Stimulated activated CD4-positive, alpha-beta T cell treated with anti-CD3 and anti-CD28 coated beads, Interleukin-15, amount 100 ng/mL, for 1 hour (primary cell): ENCODE measurements at places on chromosomes 12 and 14.

DNA sequence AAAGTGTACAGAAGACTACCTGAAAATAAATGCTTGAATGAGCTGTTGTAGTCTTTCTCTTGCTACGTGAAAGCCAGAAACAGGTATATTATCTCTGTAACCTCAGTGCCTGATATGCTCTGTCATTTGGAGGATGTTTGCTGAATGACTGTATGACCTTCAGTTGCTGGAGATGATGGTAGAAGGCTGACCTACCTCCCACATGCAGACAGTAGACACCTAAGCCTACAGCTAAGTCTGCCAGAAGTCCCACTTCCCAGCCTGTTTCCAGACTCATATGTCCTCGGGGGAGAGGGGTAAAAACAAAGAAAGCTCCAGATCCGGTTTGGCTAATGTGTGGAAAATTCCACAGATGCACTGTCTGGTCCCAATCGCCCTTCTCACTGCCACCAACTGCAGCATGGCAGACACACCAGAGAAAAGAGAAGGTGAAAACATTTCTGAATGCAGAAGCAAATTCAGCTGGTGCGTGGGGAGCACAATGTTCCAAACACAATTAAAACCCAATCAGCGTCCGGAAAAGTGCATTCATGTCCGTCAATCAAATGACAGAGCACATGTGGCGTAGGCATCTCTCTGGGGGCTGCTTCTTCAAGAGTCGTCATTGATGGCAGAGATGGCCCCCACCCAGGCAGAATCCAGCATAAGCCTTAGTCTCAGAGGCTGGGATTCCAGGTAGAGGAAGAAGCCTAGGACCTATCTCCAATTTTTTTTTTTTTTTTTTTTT lies 76.3 kb upstream of the TBX3 start:
- no peak for DNase-seq

DNA sequence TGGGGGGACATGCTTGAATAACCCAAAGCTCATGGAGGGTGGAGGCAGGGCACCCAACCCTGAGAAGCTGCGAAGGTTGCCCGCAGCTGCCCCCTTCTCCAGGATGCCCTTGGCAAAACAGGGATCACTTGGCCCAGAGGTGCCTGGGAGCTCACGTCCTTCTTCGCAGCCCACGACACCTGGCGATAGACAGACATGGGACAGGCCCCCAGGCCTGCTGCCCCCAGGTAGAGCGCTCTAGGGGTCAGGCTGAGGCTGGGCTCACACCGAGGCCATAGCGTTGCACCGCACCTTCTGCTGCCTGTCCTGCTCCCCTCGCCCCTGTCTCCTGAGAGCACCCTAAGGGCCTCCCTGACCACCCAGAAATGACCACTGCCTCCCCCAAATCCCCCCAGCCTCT lies 20.2 kb upstream of the PLA2G1B start:
- no peak for DNase-seq

GRCh38 chr12:91579516-91580263 lies 397.1 kb upstream of the DCN start:
- DNase-seq, result no peak

DNA sequence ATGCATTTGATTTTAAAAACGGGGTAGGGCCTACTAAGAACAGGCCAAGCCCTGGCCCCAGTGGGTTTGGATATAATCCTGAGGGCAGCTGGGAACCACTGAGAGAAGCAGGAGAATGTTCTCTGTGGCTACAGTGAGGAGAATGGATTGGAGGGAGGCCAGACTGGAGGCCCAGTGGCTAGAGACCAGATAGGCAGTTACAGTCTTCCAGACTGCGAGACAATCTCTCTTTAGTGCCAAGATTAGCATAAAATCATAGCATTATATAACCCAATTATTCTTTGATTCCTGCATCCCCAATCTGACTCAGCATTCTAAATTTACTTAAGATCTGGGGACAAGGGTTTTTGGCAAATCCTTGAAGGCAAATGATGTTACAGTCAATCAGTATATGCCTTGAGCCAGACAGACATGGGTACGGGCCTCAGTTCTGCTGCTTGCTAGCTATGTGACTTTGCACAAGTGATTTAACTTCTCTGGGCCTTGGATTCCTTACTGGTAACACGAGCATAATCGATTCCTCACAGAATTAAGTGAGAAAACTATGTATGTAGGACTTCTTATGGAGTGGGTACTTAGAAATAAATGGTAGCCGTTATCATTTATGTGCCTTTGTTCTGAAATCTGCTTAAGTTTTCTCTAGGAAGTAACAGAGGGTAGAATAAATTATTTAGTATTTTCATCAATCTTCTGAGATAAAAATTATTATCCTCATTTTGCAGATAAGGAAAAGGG lies 18.3 kb downstream of the NINJ2 start:
- DNase-seq, result no peak

- DNase-seq, result no peak
These were observed 11.5 kb downstream of the PSMB5 start for GRCh38 chr14:23023022-23023794.

GRCh38 chr12:10170216-10170615 lies 1.7 kb downstream of the OLR1 start:
- no peak for DNase-seq

DNA sequence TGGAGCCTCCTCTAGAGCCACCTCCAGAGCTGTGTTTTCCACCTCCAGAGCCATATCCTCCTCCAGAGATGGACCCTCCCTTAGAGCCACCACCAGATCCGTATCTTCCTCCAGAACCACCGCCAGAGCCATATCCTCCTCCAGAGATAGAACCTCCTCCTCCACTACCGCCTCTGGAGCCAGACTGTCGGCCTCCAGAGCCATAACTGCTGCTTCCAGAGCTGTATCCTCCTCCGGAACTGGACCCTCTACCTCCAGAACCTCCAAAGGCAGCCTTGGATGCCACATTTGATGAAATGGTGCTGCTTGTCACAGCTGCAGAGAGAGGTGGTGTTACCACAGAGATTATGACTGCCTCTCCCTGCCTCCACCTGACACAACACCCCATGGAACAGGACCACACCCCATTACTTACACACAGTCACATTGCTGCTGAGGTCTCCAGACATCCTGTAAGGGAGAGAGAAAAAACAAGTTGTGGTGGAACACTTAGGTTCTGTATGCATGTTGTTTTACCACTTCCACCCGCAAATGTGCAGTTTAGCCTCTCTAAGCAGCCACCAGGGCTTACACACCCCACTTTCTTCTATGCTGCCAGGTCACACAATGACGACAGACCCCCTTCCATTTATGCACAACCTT lies 6.8 kb downstream of the KRT2 start:
- no peak for DNase-seq

- no peak for DNase-seq
These were observed 444 bp downstream of the DRAM1 start for GRCh38 chr12:101877806-101878242.

DNA sequence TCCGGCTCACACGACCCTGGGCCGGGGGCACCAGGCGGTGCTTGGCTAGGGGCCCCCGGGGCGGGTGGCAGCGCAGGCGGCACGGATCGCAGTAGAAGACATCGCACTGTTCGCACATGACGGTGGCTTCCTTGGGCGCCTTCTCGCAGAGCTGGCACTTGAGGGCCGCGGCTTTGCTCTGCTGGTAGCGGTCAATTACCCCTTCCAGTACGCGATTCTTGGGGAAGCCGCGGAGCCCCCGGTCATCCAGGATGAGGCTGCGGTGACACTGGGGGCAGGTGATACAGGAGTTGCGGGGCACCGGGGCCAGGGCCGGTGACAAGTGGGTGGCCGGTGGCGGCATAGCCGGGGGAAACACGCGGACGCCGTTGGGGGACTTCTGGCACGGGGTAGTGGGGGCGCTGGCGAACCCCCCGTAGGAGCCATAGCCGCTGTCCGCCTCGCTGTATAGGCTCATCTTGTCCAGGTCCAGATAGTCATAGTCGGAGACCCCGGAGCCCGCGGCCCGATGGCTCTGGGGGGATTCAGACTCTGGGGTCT lies 553 bp downstream of the TRIM9 start:
- DNase-seq, result peak; percentile 7

DNA sequence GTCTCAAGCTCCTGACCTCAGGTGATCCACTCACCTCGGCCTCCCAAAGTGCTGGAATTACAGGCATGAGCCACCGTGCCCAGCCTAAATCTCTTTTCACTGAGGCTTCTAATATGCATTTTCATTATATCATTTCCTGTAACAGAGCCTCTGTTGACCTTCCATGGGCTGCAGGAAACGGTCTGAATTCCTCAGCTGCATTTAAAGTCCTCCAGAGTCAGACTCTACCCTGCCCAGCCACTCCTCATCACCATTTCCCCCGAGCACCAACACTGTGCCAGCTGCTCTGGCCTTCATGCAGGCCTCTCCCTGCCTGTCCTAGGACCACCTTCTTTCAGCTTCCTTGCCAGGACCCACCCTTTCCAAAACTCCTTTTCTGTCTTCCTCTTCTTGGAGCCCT lies 9.8 kb upstream of the NFKBIA start:
- DNase-seq, result no peak

GRCh38 chr12:105024928-105025327 lies 38.8 kb downstream of the NOPCHAP1 start:
- no peak for DNase-seq

DNA sequence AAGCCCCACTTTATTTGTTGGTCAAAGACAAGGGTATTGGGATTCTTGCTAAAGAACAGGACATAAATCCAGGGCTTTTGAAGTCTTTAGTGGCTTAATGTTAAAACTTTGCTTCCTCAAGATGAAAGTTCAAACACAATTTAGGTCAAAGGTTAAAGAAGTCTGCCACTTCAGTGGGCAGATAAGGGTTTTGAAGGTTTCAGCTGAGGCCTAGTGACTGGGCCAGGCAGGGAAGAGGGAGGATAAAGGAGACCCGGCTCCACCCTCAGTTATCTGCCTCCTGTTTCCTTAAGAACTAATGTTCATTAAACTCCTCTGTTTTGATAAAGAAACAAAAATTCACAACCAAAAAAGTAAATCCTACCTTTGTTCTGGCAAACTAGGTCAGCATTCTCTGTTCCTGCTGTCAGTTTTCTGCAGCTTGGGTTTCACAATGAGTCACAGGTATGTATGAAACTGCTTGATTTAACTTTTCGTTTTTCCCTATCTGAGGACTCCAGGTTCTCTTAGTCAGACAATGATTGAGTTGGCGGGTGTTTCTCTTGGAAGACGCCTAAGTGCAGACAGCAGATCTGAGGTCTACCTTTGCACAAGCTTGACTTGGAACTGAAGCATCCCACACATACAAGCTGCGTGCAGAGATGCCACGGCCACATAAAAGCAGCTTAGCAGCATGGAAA lies 208.3 kb downstream of the EXOC5 start:
- no peak for DNase-seq

GRCh38 chr12:10215436-10215835 lies 2.8 kb downstream of the GABARAPL1 start:
- no peak for DNase-seq

GRCh38 chr12:68119724-68120211 lies 39.8 kb downstream of the IFNG start:
- no peak for DNase-seq

- DNase-seq, result no peak
These were observed 113.3 kb downstream of the FOXN3 start for GRCh38 chr14:89303456-89304435.

GRCh38 chr14:24631749-24632335 lies 2.1 kb downstream of the GZMB start:
- DNase-seq, result no peak

GRCh38 chr14:96136371-96137005 lies 68.2 kb upstream of the BDKRB2 start:
- no peak for DNase-seq

GRCh38 chr14:101231828-101232227 lies 328.3 kb upstream of the RTL1 start:
- no peak for DNase-seq

DNA sequence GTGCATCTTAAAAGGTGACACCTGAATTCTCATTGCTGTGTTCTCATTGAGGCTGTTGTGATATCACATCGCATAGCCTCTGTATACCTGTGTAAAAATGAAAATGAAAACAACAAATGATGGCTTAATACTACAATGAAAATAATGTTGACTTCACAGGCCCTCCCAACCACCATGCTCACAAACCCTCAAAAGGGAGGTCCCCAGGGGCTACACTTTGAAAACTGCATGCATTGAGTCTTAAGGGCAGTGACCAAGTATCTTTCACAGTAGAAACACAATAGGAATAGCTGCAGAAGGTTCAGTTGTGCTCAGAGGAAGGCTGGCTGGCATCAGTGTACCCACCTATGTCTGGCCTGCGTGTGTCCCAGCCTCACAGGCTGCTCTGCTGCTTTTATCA lies 27.6 kb upstream of the KCNK13 start:
- DNase-seq, result no peak

DNA sequence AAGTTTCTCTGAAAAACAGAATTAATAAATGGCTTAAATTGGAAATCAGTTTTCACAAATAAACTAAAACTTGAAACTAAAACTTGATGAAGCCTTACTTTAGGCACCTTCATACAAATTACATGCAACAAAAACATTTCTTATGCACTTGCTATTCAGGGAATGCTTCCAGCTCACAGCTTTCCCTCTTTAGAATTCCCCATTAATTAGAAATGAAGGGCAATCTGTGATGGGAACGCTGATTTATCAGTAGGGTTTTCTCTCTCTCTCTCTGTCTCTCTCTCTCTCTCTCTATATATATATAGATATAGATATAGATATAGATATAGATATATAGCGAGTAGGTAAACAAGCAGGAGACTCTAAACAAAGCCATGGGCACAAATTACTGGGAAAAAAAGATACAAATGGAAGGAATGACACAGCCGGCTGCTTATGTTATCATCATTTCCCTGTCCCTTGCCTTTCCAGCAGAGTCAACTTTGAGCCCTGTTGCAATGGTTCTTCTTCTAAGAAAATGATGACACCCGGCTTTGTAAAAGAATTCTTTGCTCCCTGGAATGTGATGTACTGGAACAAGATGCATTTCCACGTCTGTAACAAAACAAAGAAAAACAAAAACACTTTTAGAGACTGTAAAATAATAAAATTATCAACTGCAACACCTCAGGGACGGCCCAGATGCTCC lies 1121.6 kb upstream of the TMEM132C start:
- no peak for DNase-seq

DNA sequence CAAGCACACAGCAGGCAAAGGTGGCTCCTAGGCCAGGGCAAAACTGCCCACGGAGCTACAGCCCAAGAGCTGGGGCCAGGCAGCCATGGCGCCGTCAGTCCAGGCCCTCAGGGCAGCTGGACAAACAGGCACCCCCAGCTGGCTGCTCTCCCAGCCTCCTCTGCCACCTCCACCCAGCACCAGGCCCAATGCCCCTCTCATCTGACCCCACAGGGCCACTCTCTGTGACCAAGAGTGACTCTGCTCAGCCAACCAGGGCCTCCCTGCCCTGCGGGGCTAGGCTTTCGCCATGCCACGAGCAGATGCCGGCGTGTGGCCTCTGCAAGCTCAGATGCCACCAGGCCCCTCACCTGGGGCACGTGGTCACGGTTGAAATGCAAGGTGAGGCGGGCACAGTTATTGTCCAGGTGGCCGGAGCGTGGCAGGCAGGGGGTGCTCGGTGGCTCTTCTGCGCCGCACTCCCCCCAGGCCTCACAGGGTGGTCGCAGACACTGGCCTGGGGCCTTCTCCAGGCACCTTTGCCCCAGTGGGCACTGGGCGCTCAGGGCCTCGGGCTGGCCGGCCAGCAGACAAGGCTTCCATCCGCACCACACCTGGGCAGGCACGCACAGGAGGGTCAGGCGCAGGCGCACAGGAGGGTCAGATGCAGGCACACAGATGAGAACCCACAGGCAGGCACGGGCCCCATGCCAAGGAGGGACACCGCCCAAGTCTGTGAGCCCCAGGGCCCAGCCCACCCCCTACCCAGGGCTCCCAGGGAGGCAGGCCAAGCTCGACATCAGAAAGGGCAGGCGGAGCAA lies 23.0 kb downstream of the JAG2 start:
- no peak for DNase-seq

GRCh38 chr12:95848575-95849388 lies 10.0 kb upstream of the SNRPF start:
- no peak for DNase-seq
